Stimulated activated CD8-positive, alpha-beta memory T cell treated with anti-CD3 and anti-CD28 coated beads, Interleukin-15, amount 100 ng/mL, for 4 hours (primary cell): ENCODE measurements at places on chromosomes 1 and 21.

GRCh38 chr1:119419109-119419508 is 4.2 kb downstream of the HSD3B2 start:
- DNase-seq = no peak

- no peak for DNase-seq
Measured at GRCh38 chr1:172468296-172468695, 24.4 kb upstream of the PIGC start.

- no peak for DNase-seq
Measured at GRCh38 chr1:111593403-111594305, 25.9 kb upstream of the RAP1A start.

GRCh38 chr1:9787702-9788101 is 36.1 kb downstream of the CLSTN1 start:
- DNase-seq = peak; percentile 10

- no peak for DNase-seq
Measured at GRCh38 chr1:177937931-177938330, 31.9 kb downstream of the SEC16B start.
